ENCODE measurements at places on chromosomes 3 and 15.

- peak; percentile 36 for DNase-seq
Measured at GRCh38 chr3:48598323-48599076, 3.4 kb upstream of the COL7A1 start.

- no peak for DNase-seq
Measured at GRCh38 chr3:180319461-180319860, 282.5 kb upstream of the TTC14 start.

DNA sequence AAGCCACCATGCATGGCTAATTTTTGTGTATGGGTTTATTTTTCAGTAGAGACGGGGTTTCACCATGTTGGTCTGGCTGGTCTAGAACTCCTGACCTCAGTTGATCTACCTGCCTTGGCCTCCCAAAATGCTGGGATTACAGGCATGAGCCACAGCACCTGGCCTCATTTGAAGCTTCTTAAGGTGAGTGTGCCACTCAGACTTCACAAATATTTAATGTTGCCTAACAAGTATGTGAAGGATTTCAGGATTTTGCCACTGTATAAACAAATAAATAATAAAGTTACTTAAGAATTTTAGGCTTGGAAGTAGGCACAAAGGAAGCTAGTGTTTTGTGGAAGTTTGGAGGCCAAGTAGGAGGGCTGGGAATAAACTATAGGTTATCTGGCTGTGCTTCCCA is 73.5 kb downstream of the FGF12 start:
- no peak for DNase-seq

GRCh38 chr15:100918034-100918689 is 995 bp upstream of the LRRK1 start:
- DNase-seq, result peak; percentile 94

- no peak for DNase-seq
Measured at GRCh38 chr3:4726549-4726948, 233.4 kb downstream of the ITPR1 start.
